CD4-positive, alpha-beta T cell treated with Interferon gamma for 1 hour (primary cell): ENCODE measurements at places on chromosomes 11 and 22.

DNA sequence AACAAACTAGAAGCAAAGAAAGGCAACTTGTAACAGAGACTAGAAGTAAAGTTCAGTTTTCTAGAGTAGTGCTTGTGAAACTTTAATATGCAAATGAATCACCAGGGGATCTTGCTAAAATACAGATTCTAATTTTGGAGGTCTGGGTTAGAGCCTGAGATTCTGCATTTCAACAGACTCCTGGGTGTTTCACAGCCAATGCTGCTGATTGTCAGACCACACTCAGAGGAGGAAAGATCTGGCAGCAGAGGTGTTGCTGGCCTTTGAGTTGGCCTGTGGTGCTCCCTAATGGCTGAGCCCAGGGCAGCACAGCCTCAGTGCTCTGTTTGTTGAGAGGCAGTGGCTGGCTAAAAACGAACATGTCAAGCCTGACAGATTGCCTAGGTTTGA, 5.4 kb downstream of the CRY2 start:
- DNase-seq: peak; percentile 9

DNA sequence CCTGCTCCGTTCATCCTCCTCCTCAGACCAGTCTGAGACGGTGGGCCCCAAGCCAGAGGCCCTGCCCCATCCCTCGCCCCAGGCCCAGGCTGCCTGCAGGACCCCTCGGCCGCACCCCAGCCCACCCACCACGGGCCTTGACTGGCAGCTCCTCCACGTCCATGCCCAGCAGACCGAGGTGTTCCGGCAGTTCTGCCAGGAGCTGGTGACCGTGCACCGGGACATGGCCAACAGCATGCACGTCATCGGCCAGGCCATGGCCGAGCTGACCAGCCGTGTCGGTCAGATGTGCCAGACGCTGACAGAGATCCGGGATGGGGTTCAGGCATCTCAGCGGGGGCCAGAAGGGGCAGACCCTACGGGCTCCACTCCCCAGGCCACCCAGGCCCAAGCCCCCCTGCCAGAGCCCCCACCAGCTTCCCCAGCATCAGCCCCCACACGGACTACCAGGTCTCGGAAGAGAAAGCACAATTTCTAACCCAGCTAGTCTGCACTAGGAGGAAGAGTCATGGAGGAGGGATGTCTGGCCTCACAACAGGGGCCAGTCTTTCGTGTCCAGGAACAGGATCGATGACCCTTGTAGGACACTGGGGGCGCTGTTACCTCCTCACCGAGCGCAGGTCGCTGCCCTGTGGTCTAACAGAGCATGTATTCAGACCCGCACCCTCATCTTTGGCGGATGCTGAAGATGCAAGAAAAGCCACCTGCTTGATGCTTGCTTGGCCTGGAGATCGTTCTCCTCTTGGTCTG, 66.3 kb downstream of the PRDM11 start:
- DNase-seq: no peak

DNA sequence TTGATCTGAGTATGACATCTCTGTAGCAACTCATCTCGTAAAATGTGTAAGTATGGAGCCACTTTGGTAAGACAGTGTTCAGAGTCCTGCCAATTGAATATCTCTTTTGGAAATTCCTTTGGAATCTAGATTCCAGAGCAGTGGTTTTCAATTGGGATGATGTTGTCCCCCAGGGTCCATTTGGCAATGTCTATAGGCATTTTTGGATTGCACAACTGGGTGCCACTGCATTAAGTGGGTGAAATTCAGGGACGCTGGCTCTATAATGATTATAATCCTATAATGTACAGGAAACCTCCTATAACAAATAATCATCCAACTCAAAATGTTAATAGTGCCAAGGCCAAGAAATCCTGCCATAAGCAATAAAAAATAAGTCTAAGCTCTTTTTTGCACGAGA, 404.8 kb upstream of the RAG2 start:
- no peak for DNase-seq

GRCh38 chr11:61875698-61876097, 15.6 kb downstream of the FADS3 start:
- no peak for DNase-seq

DNA sequence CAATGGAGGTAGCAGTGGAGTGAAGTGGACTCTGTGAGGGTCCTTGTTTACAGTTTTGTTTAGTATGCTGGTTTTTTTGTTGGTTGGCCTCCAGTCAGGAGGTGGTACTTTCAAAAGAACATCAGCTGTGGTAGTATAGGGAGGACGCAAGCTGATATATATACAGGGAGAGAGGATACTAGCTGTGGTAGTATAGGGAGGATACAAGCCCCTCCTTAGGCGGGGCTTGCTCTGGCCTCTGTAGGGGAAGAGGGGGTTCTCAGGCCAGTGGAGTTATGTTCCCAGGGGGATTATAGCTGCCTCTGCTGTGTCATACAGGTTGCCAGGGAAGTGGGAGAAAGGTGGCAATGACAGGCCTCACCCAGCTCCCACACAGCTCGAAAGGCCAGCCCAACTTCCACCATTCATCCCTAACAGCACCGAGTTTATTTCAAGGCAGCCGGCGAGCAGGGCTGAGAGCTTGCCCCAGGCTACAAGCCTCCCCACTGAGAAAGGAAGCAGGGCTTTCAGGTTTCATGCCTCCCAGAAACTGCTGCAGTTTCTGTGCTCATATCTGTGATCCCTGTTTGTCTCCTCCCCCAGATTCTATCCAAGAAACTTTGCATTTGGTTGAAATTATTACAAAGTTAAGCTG, 10.4 kb downstream of the OR52E6 start:
- no peak for DNase-seq
